ENCODE measurements at places on chromosomes 1 and 21. TPM values are rescaled to one million over a fixed set of nuclear protein-coding genes. Genes with fewer than 3 reads are reported as not detected.

The CD84 gene
- not detected for total RNA-seq

The LZIC gene
- 34.1 TPM for total RNA-seq

The MCL1 gene
- 177 TPM for total RNA-seq

The A3GALT2 gene
- not detected for total RNA-seq

The FAM229A gene
- total RNA-seq, result 1.8 TPM

The TAL1 gene
- under 0.01 TPM for total RNA-seq

The FMO5 gene
- total RNA-seq, result 0.44 TPM

The CELA3B gene
- total RNA-seq, result not detected

The S100A3 gene
- 2.4 TPM for total RNA-seq

The OR10X1 gene
- not detected for total RNA-seq

The NPHS2 gene
- total RNA-seq, result not detected

The SLC16A4 gene
- 106 TPM for total RNA-seq
